Stimulated activated CD8-positive, alpha-beta memory T cell treated with anti-CD3 and anti-CD28 coated beads, Interleukin-7, amount 100 ng/mL, for 48 hours (primary cell): ENCODE measurements at places on chromosomes 4 and X.

- no peak for DNase-seq
Observed at GRCh38 chr4:150746156-150746555, 164.2 kb downstream of the MAB21L2 start.

- DNase-seq, result no peak
Observed at GRCh38 chr4:153064571-153064970, 128.4 kb downstream of the FHDC1 start.

GRCh38 chr4:14518136-14518535 lies 484.1 kb upstream of the CPEB2 start:
- DNase-seq, result no peak

DNA sequence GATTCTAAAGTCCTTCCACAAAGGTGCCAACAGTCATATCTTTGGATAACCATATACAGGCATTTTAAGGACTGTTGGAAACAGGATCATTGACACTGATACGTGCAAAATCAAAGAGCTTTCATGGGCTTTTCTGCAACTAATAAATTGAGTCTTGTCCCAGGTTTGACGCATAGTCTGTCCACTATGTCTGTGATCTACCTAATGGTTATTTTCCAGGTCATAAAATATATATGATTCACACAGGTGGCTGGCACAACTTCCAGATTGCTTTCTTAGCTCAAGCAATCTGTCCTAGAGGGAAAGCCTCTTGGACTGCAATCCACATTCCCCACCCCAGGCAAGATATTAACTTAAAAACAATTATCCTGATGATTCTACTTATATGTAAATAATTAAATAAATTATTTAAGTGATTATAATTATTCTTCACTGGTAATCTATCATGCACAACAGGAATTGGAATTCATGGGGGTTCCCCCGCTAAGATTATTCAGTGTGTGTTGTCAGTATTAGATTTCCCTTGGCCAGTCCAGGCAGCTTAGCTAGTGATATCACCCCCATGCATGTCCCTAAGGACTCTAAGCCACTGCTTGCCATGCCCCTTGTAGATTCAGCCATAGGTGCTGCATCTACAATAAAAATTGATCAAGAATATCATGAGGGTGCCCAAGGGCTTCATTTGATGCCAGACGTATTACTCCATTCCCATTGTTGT lies 97.8 kb downstream of the TLL1 start:
- DNase-seq, result no peak

- no peak for DNase-seq
Observed at GRCh38 chrX:16838202-16839066, 31.7 kb downstream of the RBBP7 start.

GRCh38 chr4:96354036-96354712 lies 514.3 kb downstream of the PDHA2 start:
- DNase-seq, result no peak

- no peak for DNase-seq
Observed at GRCh38 chrX:53309837-53310236, 28.5 kb upstream of the IQSEC2 start.

GRCh38 chr4:54233697-54234496 lies 4.8 kb downstream of the PDGFRA start:
- DNase-seq, result no peak

DNA sequence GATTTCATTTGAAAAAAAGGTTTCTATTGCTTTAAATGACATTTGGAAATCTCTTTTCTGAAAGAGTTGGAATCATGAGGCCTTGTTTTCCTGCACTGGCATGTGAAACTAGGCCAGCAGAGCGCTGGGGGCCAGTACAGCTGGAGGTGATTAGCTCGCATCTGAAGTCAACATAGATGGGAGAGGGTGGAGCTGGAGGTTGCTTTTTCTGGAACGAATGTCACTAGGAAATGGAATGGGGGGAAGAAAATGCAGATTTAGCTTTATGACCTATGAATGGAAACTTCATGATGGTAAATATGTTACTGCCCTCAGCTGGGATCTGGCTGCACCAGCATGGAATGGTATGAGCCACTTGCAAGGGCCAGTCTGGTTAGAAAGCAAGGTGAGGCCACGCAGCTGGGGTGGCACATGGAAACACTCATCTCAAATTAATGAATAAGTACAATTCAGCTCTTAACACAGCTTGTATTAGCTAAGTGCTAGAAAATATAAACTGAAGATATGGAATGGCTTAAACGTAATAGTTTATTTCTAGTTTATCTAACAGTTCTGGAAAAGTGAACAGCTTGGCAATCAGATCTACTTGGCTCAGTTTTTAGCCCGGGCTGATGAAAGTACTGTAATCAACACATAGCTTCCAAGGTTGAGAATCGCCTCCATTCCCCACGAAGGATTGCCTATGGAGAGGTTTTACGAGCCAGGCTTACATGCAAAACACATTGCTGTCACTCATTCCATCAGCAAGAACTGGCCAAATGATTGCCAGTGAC lies 32.5 kb downstream of the SLC10A6 start:
- DNase-seq, result no peak
